ENCODE measurements at places on chromosomes 2 and 18. TPM values are rescaled to one million over a fixed set of nuclear protein-coding genes. Genes with fewer than 3 reads are reported as not detected.

DNA sequence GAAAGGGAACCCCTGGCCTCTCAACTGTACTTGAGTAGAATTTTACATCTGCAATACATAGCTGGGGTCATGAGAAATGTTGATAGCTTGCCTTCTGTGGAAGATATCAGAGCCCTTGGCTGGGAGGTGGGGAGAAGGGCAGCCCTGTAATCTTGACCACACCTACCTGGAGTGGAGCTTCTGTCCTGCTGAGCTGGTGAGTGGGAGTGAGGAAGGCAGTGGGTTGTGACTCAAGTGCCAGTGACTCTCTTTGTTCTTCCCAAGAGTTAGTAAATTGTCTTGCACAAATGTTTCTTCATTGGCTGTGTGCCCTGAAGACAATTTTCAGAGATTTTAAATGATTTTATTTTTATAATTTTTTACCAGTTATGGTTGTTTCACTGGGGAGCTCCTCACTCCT, 277.3 kb downstream of the MBD5 start:
- no peak overlapping the region for H3K4me3 ChIP-seq
- no peaks in the 10 kb centered on the region for H3K36me3 ChIP-seq
- H3K27me3 ChIP-seq = no peaks in the 10 kb centered on the region
- no peak for DNase-seq

Gene VAMP5
- total RNA-seq = 57.5 TPM

Gene ZNF512
- 19.5 TPM for total RNA-seq

DNA sequence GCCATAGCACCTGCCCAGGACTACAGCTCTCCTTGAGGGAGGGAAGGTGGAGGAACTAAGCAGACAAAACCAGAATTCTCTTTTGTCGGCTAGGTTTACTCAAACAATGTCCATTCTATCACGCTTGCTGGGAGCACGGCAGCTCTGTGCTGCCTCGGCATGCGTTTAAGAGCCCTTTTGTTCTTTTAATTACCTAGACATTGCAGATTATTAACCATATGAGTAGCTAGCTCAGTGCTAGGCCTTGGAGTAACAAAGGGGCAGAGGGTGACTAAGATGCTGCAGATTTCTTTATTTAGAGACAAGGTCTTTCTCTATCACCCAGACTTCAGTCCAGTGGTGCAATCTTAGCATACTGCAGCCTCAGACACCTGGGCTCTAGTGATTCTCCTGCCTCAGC, 11.1 kb downstream of the MSGN1 start:
- H3K27ac ChIP-seq = no peak overlapping the region
- no peak for DNase-seq
- peaks cover 11% of the 10 kb centered on the region for H3K4me1 ChIP-seq
- no peak overlapping the region for H3K4me3 ChIP-seq
- H3K27me3 ChIP-seq = no peaks in the 10 kb centered on the region
- no peaks in the 10 kb centered on the region for H3K36me3 ChIP-seq

Gene STEAP3
- 22.3 TPM for total RNA-seq

DNA sequence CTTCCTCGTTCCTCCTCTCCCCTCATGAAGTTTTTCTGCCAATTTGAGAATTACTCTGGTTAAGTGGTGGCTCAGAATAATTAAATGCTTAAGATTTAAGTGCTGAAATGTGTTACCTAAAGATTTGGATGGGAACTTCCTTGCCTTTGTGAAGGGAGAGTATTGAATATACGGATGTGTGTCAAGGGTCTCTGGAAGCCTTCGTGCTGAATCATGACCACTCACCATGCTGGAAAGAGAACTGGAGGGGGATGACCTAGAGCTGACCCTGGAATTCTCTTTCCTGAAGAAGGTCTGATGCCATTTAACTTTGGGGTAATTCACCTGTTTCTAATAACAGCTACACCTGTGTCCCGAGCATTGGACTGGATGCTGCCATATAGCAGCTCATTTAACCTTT, 2.2 kb downstream of the MOCOS start:
- no peak for DNase-seq
- H3K4me1 ChIP-seq = peaks cover 17% of the 10 kb centered on the region
- no peak overlapping the region for H3K27ac ChIP-seq
- H3K27me3 ChIP-seq = no peaks in the 10 kb centered on the region
- no peak overlapping the region for H3K4me3 ChIP-seq
- H3K36me3 ChIP-seq = no peaks in the 10 kb centered on the region

- H3K4me3 ChIP-seq = no peak overlapping the region
- no peak overlapping the region for H3K27ac ChIP-seq
- no peaks in the 10 kb centered on the region for H3K36me3 ChIP-seq
- H3K27me3 ChIP-seq = no peaks in the 10 kb centered on the region
- H3K4me1 ChIP-seq = peaks cover 12% of the 10 kb centered on the region
- no peak for DNase-seq
These were observed 109.6 kb upstream of the CDC42EP3 start for GRCh38 chr2:37781028-37781427.

Gene ARHGAP15
- total RNA-seq = 57.6 TPM

Gene POU3F3
- not detected for total RNA-seq

Gene FAM237A
- not detected for total RNA-seq

- H3K4me1 ChIP-seq = no peaks in the 10 kb centered on the region
- no peaks in the 10 kb centered on the region for H3K36me3 ChIP-seq
- DNase-seq = no peak
- H3K4me3 ChIP-seq = no peak overlapping the region
- no peak overlapping the region for H3K27ac ChIP-seq
- no peaks in the 10 kb centered on the region for H3K27me3 ChIP-seq
These were observed 98.7 kb downstream of the FAM210A start for GRCh38 chr18:13627639-13628038.

DNA sequence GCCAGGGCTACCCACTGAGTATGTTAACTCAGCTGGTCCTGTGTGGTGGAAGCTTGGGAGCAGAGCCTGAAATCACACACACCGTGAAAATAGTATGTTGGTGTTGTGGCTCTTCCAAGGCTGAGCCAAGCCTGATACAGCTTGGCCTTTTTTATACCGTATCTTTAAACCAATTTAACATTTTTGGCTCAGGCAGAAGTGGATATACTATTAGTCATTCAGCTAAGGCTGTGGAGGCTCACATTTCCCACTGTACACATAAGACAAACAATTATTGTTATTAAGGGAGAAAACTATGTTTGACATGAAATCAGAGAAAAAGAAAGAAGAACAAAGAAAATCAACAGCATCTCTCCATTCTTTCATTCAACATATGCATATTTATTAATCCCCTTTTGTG, 159.0 kb downstream of the BCL11A start:
- DNase-seq = no peak
- no peaks in the 10 kb centered on the region for H3K36me3 ChIP-seq

DNA sequence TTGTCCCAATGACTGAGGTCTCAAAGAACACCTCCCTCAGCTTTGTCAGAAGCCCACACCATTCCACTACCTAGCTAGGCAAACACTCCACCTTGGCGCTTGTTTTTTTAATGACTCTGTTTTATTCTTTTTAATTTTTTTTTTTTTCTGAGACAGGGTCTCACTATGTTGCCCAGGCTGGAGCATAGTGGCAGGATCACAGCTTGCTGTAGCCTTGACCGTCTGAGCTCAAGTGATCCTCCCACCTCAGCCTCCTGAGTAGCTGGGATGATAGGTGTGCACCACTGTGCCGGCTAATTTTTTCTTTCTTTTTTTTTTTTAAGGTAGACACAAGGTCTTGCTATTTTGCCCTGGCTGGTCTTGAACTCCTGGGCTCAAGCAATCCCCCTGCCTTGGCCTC, 101.9 kb downstream of the SLC25A12 start:
- no peaks in the 10 kb centered on the region for H3K27me3 ChIP-seq
- H3K36me3 ChIP-seq = peaks cover 3% of the 10 kb centered on the region
- DNase-seq = no peak
- no peaks in the 10 kb centered on the region for H3K4me1 ChIP-seq
- no peak overlapping the region for H3K27ac ChIP-seq
- no peak overlapping the region for H3K4me3 ChIP-seq

DNA sequence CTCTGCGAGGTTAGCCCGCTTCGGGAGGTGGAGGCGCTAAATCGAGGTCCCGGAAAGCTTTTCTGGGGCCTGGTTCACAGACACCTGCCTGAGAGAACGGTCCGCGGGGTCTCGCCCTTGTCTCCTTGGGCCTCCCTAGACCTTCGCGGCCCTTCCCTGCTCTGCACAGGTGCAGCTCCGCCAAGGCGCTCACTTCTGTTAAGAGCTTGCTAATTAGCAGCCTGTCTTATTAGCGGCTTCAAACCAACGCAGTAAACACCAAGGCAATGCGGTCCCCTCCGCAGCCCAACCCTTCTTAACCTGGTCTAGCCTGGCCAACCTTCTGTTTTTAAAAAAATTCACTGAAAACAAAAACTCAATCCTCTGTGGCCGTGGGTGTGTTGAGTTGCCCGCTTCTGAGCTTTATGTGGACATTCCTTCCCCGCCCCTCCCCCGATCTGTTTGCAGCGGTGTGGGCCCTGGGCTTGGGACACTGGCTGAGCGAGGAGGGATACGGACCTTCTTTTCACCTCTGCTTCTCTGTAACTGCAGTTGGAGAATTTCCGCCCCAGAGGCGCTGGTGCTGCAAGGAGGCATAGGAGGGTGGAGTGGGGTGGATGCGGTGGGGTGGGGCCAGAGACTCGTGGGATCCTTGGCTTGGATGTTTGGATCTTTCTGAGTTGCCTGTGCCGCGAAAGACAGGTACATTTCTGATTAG, 3.4 kb upstream of the HOXD4 start:
- H3K36me3 ChIP-seq = no peaks in the 10 kb centered on the region
- H3K27me3 ChIP-seq = peaks cover 70% of the 10 kb centered on the region

Gene TXNDC2
- total RNA-seq = not detected

- no peak overlapping the region for H3K4me3 ChIP-seq
- H3K36me3 ChIP-seq = no peaks in the 10 kb centered on the region
- no peaks in the 10 kb centered on the region for H3K27me3 ChIP-seq
- no peak overlapping the region for H3K27ac ChIP-seq
- peaks cover 10% of the 10 kb centered on the region for H3K4me1 ChIP-seq
These were observed 87.2 kb upstream of the YWHAQ start for GRCh38 chr2:9717886-9718451.

All from upper lobe of left lung (tissue), 6 donors.